GM19239 (cell line): ENCODE measurements at places on chromosomes 2 and 18.

GRCh38 chr2:124810132-124810531 is 785.0 kb downstream of the CNTNAP5 start:
- DNase-seq = no peak

GRCh38 chr2:191797942-191798876 is 48.7 kb downstream of the CAVIN2 start:
- no peak for DNase-seq

- no peak for DNase-seq
Measured at GRCh38 chr2:236001854-236002253, 166.3 kb downstream of the GBX2 start.

DNA sequence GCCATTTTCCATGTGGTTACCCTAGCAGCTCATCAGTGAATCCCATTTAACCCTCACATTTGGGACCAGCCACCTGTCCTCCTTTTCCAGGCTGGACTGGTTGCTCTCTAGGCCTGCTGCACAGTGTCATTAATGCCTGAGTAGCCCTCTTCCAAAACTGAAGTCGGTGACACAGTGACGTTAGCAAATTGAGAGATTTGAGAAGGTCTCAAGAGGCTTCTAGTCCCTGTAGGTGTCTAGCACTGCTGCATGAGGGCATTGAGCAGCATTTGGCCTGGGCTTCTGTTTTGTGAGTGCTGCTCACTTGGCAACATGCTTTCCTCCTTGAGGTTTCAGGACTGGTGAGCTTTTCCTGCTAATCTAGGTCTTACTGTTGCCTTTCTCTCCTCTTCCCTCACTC is 36.7 kb downstream of the PKP4 start:
- no peak for DNase-seq
